ENCODE measurements at places on chromosomes 16 and 17. TPM values are rescaled to one million over a fixed set of nuclear protein-coding genes. Genes with fewer than 3 reads are reported as not detected.

Gene UQCRC2
- 143 TPM for total RNA-seq

Gene TMIGD1
- not detected for total RNA-seq

- DNase-seq, result no peak
Observed at GRCh38 chr17:74579900-74580299, 12.2 kb downstream of the CD300LD start.

- DNase-seq, result no peak
Observed at GRCh38 chr17:70159980-70160379, 9.4 kb upstream of the KCNJ2 start.

DNA sequence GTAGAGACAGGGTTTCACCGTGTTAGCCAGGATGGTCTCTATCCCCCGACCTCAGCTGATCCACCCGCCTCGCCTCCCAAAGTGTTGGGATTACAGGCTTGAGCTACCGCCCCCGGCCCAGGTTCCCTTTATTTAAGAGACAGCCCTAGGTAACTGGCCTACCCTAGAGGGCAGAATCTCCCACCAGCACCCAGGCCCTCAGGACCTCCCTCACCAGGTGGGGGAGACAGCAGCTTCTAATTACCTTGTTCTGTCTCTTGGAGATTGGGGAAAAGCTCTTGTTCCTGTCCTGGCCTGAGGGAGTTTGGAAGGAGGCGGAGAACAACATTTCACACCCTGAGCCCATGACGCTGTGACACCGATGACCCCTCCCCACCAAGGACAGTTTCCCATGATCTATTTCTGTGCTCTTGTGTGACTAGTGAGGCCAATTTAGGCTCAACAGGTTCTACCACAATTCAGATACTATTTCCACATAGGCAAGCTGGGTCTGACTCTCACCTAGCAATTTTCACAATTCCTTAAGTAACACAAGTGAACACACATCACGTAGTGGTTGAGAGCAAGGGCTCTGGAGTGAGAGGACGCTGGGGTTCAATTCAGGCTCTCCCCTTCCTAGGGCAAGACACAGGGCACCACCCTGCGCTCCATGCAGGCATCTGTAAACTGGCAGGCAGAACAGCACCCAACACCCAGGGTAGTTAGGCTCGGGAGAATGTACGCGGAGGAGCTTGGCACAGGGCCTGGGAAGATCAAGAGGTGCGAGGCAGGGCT lies 20.4 kb downstream of the HDAC5 start:
- DNase-seq, result no peak

DNA sequence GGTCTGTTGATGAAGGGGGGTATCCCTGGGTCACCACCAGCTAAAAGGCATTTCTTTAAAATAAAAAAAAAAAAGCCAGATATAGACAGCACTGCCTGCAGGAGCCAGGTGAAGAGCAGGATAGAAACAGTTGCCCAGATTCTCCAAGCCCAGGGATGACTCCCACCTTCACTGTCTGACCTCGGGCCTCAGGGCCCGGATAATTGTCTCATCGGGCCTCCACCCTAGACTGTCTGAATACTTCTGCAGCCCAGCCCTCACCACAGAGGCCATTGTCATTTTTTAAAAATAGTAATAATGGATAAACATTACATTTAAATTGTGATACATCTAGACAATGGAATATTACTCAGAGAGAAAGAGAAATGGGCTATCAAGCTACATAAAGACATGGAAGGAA lies 92.8 kb upstream of the TNRC6C start:
- DNase-seq, result no peak

DNA sequence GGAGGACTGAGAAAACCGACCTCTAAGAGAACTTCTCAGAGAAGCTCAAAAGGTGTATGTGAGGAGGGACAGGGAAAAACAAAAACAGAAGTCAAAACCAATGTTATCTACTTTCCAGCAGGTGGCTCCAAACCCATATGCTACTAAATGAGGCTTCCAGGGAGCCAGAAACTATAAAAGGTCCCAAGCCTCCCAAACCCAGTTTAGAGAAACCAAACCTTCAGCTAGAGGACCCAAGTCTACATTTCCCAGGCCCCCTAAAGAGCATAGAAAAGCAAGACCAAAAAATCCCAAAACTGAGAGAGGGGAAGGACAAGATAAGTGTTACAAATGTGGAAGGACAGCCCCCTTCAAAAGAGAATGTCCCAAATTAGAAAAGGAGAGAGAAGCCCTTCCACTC lies 3.7 kb downstream of the HPR start:
- DNase-seq, result no peak

- peak; percentile 18 for DNase-seq
Observed at GRCh38 chr16:7372095-7372494, 39.5 kb downstream of the RBFOX1 start.

DNA sequence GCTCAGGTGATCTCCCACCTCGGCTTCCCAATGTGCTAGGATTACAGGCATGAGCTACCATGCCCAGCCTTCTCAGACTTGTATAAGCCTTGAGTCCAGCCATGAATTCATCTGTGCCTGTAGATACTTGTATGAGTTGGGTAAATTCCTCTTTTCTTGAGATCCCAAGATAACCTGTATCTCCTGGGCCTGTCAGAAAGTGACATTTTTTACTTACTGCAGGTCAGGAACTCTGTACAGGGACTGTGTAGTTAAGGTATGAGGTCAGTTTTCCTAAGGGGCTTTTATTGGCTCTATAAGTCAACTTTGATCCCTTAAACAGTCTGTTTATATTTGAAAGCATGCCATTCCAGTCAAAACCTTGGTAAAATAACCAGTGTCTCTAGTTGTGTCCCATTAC lies 106.3 kb upstream of the HAS3 start:
- DNase-seq, result no peak

DNA sequence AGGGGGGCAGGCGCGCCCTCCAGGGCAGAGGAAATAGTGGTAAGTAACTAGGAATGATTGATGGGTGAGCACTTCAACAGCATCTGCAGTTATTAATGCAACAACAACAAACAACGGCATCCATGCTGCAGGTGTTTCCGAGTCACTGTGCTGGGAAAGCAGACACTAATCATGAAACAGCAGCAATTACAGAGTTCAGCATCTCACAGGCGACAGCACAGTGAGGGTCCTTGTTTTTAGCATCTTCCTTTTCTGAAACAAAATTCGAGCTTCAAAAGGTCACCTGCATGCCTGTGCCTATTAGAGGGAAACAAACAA lies 191.9 kb downstream of the SLC39A11 start:
- DNase-seq, result no peak

All from lower leg skin (tissue), 4 donors.